Osteoblast (primary cell): ENCODE measurements at places on chromosomes 13 and 19. TPM values are rescaled to one million over a fixed set of nuclear protein-coding genes. Genes with fewer than 3 reads are reported as not detected.

DNA sequence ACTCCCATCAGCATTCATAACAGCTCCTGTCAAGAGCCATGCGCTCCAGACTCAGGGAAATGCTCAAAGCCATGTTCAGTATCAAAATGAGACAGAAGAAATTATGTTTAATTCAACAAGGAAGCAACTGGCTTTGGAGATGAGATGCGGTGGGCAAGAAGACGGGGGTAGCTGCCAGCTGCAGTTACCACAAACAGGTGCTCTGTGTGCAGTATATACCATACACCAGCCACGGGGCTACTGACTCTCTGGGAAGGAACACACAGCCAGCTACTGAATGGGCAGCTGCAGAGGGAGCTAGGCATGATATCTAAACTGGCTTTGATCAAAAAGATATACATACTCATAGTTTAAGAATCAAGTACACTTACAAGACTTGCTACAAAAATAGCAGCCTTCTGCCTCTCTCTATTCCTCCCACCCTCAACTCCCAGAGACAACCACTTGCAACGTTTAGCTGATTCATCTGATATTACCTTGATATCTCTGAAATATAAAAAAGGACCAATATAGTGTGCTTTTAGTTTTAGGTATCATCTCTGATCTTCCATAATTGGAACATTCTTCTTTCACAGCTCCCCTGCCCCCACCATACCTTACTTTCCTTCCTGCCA lies 593.0 kb downstream of the UQCRFS1 start:
- no peak for DNase-seq

IQCN gene
- 2.5 and 3.5 TPM in 2 replicates for total RNA-seq

- no peak for DNase-seq
These were observed 318.8 kb downstream of the SPRY2 start for GRCh38 chr13:80022146-80022545.

GRCh38 chr19:3849092-3849491 lies 19.7 kb downstream of the ZFR2 start:
- peak; percentile 87 for DNase-seq

COL4A1 gene
- total RNA-seq: 412 and 433 TPM in 2 replicates

MBD3L2 gene
- not detected in 2 replicates for total RNA-seq

RYR1 gene
- under 0.01 TPM in 2 replicates for total RNA-seq

GRCh38 chr19:17331045-17331558 lies 3.6 kb downstream of the ANO8 start:
- peak; percentile 87 for DNase-seq

DNA sequence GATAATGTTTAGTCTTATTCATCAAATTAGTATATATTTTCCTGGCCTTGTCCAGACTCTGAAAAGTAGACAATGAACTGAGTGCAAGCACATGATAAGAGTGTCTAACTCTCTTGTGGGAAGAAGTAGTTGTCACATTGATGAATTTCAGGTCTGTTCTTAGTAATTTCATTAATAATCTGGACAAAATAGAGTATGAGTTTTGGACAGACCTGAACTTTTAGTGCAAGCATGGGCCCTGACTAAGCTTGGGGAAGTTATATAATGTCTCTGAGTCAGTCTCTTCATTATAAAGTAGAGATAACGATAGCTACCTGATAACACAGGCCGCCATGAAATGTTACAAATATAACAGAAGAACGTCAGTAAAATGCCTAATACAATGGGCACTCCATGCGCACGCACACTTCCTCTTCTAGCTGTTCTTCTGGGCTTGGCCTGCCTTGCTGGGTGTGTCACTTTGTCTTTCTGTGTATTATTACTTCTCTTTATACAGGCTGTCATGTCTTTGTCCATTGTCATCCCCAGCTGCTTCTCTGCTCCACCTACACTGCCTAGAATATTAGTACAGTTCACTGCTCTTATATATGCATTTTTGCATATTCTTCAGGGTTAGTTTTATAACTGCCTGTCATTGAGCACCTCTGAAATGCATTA lies 129.1 kb upstream of the HTR2A start:
- DNase-seq: no peak

- DNase-seq: peak; percentile 19
These were observed 10.7 kb downstream of the APLP1 start for GRCh38 chr19:35879068-35879467.
